Natural killer cell treated with Interleukin-12 subunit alpha and Interleukin-12 subunit beta and Interleukin-15 and Interleukin-18, amount 100 ng/mL, for 72 hours (primary cell): ENCODE measurements at places on chromosomes 2 and 18.
A peak's percentile ranks its signal among the peaks of the same experiment; 100 is the strongest.

GRCh38 chr2:68813596-68813995 is 57.6 kb downstream of the BMP10 start:
- no peak for DNase-seq

GRCh38 chr18:24924066-24924716 is 427.8 kb downstream of the ZNF521 start:
- no peak for DNase-seq

GRCh38 chr2:108182489-108182888 is 57.3 kb upstream of the SULT1C3 start:
- DNase-seq, result no peak

DNA sequence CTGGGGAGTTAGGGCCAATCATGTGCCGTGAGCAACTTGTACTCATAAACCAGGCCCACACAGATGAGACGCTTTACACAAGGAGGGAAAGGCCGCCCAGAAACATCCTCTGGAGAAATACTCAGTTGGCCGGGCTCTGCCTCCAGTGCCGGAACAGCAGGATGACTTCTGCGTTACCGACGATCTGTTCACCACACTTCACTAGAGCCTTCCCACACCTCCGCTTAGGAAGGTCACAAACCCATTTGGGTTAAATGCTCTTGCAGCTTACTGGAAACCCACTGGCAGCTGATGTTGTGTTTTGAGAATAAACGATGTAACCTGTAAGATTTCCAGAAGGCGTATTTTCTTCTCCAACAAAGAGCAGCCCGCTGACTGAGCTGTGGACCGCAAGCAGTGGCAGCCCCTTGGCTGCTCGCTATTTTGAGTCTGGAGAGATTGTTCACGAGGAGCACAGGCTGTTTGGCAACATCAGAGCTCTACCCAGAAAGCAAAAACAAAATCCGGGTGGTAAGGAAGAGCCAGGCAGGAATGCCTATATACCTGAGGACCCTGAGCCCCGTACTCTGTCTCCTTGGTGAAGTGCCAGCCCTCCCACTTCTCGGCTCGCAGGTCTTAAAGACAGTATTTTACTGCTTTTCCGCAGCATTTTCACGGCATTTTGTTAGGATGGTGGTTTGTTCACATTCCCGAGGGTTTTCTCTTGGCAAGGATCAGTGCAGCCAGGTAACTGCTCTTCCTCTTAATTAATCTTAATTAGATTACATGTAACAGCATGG is 44.0 kb downstream of the COLEC12 start:
- no peak for DNase-seq

- DNase-seq, result no peak
Observed at GRCh38 chr2:48734576-48735303, 20.8 kb downstream of the LHCGR start.

- no peak for DNase-seq
Observed at GRCh38 chr2:135094508-135094907, 42.4 kb downstream of the RAB3GAP1 start.

- DNase-seq, result no peak
Observed at GRCh38 chr2:14417551-14417950, 215.0 kb upstream of the LRATD1 start.

- no peak for DNase-seq
Observed at GRCh38 chr2:144504218-144504641, 15.7 kb downstream of the ZEB2 start.

DNA sequence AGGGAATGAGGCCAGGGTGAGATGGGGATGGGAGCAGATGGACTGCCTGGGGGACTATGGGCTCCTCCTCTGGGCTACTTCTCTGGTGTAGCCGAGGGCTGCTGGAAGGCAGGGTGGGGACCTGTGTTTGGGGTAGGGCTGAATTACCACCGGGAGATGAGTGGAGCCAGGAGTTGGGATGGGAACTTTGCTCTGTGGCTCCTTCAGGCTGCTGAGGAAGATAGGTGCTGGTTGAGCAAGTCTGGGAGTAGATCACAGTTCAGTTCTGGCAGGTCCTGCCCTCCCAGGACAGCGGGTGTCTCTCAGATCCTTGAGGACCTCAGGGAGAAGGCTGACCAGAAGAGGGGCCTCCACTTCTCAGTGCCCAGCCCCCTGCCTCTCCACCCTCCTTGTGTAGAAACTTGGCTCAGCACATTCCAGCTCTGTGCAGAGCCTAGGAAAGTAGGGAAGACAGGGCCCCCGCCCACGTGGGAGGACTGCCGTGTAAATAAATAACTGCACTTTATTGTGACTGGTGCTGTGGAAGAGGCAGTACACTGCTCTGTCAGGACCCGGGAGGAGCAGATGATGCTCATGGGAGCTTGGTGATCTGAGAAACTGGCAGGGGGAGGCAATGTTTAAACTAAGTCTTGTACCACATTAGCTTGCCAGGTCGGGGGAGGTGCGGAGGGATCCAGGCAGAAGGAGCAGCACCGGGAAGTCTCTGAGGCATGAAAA is 15.3 kb downstream of the TET3 start:
- peak; percentile 46 for DNase-seq

- DNase-seq, result no peak
Observed at GRCh38 chr2:214481204-214481603, 70.3 kb downstream of the VWC2L start.

DNA sequence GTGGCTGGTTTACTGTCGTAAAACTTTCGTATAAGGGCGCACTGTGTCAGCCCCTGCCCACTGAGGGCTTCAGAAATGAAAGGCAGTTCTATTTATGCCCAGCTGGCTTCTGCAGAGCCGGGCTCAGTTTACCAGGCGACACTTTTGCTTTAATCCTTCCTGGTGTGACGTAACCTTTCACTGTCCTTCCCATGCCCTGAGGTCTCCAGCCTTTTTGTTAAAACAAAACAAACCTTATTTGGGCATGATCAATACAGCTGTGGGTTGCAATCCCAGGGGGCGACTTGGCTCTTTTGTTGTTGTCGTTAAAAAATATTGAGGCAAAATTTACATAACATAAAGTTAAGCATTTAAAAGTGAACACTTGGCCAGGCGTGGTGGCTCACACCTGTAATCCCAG is 85.3 kb downstream of the AGAP1 start:
- no peak for DNase-seq

DNA sequence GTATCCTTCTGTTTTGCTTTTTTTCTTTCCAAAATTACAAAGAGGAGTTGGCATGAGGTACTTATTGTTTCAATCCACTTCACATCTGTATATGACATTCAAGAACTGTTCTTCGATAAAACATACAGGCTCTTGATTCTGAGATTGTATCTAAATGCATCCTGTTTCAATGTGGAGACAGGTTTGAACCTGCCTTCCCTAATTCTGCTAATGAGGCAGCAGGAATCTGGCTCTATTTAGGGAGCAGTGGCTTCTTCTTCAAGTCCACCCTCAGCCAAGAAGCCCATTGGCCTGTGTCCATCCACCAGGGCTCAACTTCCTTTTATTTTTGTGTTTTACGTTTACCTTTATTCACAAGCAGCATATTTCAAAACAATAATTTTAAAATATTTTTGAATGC is 84.8 kb upstream of the PIK3C3 start:
- no peak for DNase-seq

DNA sequence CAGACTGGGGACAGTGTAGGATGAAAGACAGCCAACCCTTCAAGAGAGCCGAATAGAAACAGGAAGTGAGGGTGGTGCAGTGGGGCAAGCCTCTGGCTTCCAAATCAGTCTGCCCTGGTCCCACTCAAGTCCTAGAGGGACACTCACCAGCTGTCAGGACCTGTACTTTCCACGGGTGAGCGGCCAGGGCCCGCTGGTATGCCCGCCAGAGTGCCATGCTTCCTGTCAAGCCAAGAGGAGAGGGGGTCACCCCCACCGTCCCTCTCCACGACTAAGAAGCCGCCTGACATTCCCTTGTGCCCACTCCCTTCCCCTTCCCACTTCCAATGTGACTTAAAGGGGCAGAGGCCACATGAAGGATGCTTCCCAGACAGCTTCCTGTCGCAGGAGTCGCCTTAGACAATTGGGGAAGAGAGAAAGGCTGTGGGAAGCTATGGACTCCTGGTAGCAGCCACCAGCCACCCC is 564 bp downstream of the MPV17 start:
- DNase-seq, result no peak

DNA sequence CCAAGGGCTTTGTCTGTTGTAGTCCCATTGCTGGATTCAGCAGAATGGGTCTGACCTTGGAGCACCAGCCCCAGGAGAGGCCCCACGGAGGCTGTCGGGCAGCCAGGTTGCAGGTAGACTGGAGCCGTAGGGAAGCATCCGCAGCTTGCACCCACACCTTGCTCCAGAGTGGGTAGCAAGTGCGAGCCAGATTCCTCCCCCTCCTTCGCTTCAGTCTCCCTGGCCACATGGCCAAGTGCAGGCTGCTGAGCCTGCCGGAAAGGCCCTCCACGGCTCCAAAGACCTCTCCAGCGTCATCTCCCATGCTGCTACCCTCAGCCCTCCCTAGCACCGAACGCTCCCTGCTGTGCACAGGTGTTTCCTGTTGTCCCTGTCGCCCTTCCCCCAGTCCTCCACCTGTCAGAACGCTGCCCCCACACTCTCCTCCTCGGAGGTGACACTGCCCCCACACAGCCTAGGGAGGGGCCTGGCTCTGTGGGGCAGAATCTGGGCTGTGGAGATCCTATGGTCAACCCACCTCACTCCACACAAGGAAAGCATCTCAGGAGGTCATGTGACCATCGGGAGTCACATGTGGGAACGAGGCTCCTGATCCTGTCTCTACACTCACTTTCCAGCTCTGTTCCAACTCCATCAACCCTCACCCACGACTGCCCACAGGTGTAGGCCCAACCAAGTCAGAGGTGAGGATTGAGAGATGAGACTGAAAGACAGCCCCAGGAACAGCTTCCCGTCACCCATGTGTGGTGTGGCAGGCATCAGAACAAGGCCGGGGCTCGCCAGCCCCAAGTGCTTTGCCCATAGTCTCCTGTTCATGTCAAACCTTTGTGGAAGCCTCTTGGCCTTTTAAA is 8.3 kb downstream of the KCNF1 start:
- no peak for DNase-seq

DNA sequence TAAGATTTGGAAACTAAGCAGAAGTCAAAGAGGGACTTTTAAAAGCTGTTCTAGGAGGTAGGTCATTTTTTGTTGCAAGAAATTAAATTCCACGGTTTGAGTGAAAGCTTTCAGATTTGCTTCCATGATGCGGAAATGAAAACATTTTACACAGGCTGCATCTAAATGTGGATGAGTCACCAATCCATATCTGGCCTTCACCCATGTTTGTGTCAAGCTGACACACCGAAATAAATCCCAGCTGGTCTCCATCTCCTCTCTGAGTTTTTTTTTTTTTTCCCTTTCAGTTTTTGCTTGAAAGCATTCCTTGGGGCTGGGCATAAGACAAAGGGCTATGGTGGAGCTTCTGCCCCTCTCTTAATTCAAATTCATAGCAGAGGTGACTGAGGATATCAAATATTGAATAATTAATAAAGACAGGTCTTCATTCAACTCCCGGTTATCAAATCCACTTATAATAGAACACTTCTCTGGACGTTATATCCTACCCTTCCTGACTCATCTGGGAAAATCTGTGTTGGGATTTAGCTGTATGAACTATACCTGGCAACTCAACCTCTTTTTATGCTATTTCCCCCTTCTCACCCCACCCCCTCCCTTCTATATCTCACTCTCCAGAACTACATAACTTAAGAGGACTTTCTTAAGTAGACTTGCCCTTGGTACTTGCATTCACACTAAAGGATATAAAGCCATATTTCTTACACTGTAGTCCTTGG is 558.3 kb upstream of the GCFC2 start:
- DNase-seq, result no peak

GRCh38 chr2:172826522-172826921 is 90.9 kb downstream of the RAPGEF4 start:
- DNase-seq, result no peak

DNA sequence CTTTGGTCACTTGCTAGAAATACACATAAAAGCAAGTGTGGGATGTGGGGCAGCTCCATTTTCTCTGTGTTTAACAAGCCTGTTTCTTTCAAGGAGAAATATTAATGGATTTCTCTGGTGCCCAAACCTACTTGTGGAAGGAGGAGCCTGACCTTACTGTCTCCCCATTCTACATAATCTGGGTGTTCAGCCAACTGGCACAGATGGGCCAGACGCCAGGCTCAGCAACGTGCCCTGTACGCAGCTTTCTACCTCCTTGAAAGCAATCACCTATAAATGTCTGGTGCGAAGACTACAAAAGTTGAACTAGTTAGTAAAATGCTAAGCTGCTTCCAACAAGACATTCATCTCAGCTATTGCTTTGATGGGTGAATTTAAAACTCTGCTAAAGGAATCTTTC is 33.2 kb upstream of the MYO3B start:
- DNase-seq, result no peak

GRCh38 chr2:195238826-195239225 is 418.2 kb upstream of the SLC39A10 start:
- no peak for DNase-seq

GRCh38 chr2:8570637-8571036 is 111.2 kb upstream of the ID2 start:
- DNase-seq, result no peak

- DNase-seq, result no peak
Observed at GRCh38 chr2:17070711-17071110, 405.1 kb upstream of the CYRIA start.

GRCh38 chr2:28626891-28627421 is 124.7 kb upstream of the PPP1CB start:
- DNase-seq, result no peak

GRCh38 chr2:179460181-179460929 is 195.7 kb upstream of the SESTD1 start:
- DNase-seq, result no peak
